ENCODE measurements at places on chromosomes 6 and 20.
A peak's percentile ranks its signal among the peaks of the same experiment; 100 is the strongest.

- no peak for DNase-seq
Measured at GRCh38 chr20:37522260-37523011, 1.4 kb downstream of the NNAT start.

GRCh38 chr6:119255492-119255891, 94.1 kb downstream of the MAN1A1 start:
- no peak for DNase-seq

GRCh38 chr6:24596717-24597116, 49.3 kb downstream of the KIAA0319 start:
- DNase-seq: no peak

DNA sequence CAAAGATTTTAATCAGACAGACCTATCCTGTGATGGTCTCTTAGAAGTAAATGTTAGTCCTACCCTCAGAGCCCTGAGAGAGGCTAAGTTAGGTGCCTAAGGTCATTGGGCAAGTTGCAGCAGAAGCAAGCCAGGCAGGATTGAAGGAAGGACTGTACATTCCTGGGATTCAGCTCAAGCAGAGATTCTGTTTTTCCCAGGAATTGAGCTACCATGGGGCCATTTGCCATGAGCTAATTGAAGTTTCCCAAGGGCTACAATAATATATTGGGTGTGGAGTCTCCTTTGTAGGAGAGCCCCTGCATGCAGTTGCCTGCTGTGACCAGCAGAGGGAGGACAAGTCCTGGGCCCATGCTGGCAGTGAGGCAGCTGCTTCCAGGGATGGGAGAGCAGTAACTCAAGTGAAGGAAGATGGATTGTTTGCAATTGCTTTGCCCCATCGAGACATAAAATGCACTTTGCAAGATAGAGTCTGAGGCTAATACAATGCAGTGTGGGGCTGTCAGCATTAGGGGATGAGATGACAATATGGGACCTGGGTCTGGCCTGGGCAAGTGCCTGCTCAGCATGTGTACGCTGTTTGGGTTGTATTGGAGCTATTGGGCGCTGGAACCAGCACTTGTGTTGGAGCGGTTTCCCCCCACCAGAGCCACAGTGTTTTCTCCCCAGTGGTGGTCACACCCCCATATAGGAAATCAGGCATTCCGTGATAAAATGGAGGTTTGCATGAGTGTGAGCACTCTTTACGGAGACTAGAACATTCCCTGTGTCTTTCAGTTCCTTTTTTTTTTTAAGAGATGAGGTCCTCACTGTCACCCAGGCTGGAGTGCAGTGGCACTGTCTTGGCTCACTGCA, 27.9 kb downstream of the DNMT3B start:
- DNase-seq: peak; percentile 72

DNA sequence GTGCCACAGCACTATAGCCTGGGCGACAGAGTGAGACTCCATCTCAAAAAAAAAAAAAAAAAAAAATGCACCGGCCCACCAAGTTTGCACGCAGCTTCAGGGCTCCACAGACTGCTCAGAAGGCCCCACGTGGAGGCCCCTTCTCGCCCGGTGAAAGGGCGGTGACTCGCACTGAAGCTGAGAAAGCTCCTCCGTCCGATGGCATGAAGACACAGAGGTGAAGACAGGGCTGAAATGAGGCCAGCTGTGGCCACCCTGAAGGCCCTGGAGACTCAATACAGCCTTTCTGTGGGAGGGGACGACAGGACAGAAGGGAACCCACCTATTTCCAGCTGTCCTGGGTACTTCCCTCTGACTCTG, 84.0 kb downstream of the PTPN1 start:
- no peak for DNase-seq

Data from activated CD4-positive, alpha-beta T cell treated with anti-CD3 and anti-CD28 coated beads, Interleukin-2, amount 50 U/mL, for 1 hour (primary cell).